ENCODE measurements at places on chromosomes 1 and 21.

- no peak for DNase-seq
Measured at GRCh38 chr1:12617511-12617900, 504 bp downstream of the DHRS3 start.

GRCh38 chr1:53172426-53173128 is 24.0 kb upstream of the CPT2 start:
- no peak for DNase-seq

GRCh38 chr1:167052389-167052788 is 37.8 kb downstream of the GPA33 start:
- no peak for DNase-seq

DNA sequence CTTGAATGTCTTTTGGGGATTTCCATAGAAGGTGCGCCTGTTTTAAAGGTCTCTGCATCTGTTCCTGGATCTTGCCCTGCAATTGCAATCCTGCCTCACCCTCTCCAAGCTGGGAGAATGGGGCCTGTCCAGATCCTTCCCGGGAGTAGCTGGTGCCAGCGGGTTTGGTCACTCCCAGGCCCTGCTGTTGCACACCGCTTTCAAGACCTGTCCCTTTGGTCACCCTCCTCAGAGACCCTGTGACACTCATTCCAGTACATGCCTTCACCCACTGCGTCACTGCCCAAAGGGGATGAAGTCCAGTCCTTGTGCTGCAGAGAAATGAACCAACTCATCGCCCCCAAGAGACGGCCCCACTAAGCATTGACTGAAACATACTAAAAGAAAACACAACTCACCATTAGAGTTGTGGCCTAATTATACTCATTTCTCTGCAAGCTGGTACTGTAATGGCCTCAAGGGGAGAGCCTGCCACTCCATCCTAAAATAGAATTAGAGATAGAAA is 1.9 kb upstream of the IRF2BP2 start:
- DNase-seq, result no peak

DNA sequence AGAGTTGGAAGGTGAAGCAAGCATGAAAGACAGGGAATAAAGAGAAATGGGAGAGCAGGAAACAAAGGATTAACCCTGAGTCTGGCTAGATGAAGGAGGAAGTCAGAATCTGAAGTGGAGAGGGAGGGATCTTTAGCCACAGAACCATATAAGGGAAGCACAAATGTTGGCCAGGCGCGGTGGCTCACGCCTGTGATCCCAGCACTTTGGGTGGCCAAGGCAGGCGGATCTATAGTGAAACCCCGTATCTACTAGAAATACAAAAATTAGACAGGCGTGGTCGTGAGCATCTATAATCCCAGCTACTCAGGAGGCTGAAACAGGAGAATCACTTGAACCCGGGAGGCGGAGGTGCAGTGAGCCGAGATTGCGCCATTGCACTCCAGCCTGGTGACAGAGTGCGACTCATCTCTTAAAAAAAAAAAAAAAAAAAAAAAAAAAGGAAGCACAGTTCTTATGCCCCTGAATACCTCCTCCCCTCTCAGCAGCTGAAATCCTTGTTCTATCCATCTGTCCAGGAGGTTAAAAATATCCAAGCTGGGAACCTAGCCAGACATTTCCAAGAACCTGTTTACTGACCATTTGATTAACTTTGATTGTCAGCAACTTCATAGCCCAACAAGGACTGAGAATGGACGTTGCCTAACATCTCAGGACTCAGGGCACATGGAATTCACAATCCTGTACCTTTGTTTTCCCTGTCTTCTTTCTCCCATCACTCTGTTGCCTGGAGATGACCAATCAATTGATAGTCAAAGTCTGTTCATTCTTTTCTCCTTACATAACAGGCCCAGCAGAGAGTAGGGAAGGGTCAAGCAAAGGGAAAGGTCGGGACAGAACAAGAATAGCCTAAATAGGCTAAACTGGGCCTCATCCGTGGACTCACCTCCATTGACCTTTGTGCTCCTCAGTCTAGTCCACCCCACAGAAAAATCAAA is 10.6 kb downstream of the TXNIP start:
- no peak for DNase-seq

- no peak for DNase-seq
Measured at GRCh38 chr1:12326986-12327385, 97.2 kb downstream of the VPS13D start.

- DNase-seq, result no peak
Measured at GRCh38 chr1:70807088-70807664, 240.4 kb downstream of the PTGER3 start.

- no peak for DNase-seq
Measured at GRCh38 chr1:8653878-8654277, 163.6 kb downstream of the RERE start.

GRCh38 chr1:206969090-206969489 is 1.2 kb downstream of the FCAMR start:
- no peak for DNase-seq

GRCh38 chr1:180923887-180924286 is 11.2 kb downstream of the KIAA1614 start:
- no peak for DNase-seq

GRCh38 chr21:43731891-43732711 is 13.2 kb downstream of the PDXK start:
- no peak for DNase-seq
